ENCODE measurements at places on chromosomes 3 and 15.

GRCh38 chr3:30548600-30548999 is 57.8 kb upstream of the TGFBR2 start:
- no peak for DNase-seq

DNA sequence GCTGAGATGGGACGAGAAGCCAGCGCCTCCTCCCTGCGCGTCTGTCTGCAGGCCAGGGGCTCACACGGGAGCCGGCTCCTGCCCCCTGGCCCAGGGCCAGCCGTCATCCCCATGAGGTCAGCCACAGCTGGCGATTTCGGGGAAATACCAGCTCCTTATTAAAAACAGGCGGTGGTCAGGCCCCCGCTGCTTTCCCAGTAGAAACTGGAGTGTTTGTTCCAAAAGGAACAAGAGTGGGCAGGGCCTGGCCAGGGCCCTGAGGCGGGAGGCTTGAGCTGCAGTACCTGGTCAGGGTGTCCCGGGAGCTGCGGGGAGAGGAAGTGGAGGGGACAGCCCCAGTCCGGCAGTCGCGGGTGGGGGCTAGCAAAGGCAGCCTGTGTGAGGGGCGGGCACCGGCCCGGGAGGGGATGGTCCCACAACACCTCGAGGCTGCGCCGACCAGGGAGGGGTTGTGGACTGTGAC is 17.8 kb downstream of the MYL3 start:
- DNase-seq = no peak

DNA sequence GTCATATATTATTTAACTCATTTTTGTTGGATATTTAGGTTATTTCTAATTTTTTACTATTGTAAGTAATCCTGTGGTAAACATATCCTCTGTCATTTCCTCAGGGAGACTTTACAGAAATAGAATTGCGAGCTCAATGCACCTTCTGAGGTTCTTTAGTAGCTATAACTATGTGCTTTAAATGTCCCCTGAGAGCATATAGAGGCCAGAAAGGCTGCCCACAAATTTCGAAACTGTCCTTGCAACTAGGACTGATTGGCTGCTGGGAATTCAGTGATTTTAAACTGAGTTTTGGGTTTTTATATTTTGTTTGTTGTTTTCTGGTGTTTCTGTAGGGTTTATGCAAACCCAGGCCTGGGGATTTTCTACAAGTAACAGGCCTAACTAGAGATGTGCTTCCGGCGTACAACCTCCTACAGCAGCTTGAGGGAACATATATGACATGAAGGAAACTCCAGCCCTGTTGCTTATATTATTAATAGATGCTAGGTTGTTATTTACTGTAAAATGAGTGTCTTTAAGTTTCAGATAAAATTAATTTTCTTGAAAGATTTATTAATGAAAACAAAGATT is 29.1 kb upstream of the P4HTM start:
- DNase-seq = no peak

GRCh38 chr3:42763021-42763420 is 10.0 kb downstream of the CCDC13 start:
- no peak for DNase-seq

DNA sequence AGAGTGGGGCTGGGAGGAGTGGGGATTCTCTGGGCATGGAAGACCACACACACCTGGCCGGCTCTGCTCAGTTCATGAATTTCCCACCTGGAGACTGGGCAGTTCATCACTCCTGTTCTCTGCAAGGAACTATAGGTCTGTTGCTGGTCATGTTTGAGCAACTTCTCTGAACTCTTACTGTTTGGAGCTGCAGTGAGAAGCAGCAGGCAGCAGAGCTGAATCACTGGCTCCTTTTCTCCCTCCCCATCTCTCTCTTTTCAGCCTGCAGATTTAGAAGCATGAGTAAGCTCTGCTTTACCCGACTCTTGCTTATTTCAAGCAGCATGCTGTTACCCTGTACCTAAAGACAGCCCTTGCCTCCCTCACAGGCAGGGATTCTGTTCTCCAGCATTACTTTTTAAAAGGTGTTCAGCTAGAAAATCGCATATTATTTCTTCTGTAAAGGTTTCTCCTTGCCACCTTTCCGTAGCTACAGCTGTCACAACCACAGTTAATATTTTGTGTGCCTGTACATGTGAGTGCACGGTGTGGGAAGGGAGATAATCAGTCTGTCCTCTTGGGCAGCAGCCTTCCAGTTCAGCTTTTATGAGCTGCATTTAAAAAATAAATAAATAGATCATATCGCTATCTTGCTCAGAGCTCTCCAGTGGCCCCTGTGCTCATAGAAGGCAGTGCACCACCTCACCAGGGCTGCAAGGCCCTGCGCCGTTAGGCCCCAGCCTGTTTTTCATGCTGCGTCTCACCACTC is 131.6 kb downstream of the CHCHD6 start:
- DNase-seq = no peak

- no peak for DNase-seq
These were observed 124.0 kb downstream of the MEGF11 start for GRCh38 chr15:66129586-66129985.

- no peak for DNase-seq
These were observed 356.4 kb upstream of the RASGRP1 start for GRCh38 chr15:38920966-38921365.

DNA sequence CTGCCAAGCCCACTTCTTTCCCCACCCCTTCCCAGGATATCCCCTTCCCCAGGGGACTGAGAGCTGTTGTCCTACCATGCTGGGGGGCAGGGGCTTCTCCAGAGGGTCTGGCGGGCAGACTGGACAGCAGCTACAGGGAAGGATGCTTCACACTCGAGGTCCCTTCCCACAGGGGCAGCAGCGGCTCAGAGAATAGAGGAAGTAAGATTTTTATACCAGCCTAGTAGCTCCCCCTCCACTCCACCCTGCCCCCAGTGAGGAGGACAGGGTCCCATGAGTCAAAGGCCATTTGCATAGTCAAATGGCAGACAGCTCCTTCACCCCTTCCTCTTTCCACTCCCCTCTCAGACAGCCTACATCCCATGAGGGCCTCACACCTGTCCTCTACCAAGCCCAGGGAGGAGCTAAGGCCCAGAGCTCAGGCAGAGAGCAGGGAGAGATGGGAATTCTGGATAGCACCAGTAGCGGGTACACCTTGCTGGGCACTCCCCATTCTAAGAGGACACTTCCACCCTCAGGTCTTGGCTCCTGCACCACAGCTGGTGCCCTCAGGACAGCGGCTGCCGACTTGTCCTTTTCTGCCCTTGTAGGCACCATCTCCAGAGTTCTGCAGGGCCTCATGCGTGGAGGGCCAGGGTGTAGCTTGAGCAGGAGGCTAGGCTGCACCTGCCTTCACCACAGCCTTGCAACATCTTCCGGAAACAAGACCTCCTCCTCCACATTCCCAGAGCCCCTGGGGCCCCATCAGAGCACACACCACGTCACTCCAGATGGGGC is at the start of gene TLR9:
TLR9 (minus strand) TSS at position 194 of the 777 bp plus-strand sequence; CDS start at position 78, 116 bp downstream.
- no peak for DNase-seq

- no peak for DNase-seq
These were observed 32.4 kb upstream of the GAP43 start for GRCh38 chr3:115590873-115591272.

- no peak for DNase-seq
These were observed 102.6 kb downstream of the TFG start for GRCh38 chr3:100811779-100812507.

DNA sequence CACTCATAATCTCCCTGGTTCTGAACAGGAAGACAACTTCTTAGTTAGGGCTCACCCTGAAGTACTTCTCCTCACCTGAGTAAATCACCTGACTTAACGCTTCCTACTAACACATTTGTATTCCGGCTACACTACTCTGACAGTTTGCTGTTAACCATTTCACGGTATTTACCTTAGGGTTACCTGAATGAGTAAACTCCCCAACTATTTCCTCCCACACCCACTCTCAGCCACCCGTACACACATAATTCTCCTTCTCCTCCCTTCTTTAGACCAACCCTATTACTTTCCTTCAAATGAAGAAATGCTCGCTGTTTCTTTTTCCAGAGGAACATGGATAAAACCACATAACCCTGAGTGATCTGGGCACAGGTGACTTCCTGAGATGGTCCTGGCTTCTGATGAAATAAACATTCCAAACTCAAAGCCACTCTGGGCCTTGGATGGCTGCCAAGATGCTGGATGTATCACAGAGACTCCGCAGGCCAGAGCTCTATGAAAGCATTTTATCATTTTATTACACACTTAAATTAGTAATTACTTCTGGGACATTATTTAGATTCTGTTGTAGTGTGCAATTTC is 183.6 kb upstream of the ATP11B start:
- DNase-seq = no peak

GRCh38 chr3:117893001-117893400 is 1141.6 kb downstream of the IGSF11 start:
- DNase-seq = no peak

GRCh38 chr15:89621547-89621946 is 33.7 kb downstream of the KIF7 start:
- DNase-seq = no peak

DNA sequence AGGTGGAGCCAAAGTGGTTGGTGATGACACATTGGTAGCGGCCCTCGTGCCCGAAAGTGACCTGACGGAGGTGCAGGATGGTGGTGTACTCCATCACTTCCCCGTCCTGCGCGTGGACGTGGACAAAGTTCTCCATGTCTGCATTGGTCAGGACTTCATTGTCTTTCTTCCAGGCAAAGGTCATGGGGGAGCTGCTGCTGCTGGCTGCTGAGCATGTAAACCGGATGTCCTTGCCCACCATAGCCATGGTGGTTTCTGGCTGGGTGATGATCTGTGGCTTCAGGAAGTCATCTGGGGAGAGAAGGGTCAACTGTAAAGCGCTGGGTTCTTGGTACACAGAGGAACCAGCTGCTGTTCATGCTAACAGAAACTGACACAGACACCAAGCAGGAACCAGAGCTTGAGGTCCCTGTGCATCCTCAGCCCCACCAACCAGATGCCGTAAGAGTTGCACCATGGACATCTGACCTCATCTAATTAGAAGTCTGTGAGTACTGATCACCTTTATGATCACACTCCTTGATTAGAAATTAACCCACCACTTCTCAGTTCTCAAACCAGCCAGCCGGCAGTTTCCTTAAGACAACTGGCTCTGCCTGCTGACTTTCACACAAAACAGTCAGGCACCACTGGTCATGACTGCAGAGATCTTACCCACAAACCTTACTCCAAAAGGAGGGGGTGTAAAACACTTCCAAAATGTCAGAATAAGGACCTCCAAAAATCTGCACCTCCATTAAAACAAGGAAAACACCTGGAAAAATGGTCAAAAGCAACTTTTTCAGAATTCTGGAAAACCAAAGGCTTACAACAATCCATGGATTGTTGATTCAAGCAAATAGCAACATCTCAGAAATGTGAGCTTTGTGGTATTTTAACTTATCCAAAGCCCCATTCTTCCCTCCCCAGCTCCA is 114.6 kb downstream of the LRIG1 start:
- DNase-seq = no peak

DNA sequence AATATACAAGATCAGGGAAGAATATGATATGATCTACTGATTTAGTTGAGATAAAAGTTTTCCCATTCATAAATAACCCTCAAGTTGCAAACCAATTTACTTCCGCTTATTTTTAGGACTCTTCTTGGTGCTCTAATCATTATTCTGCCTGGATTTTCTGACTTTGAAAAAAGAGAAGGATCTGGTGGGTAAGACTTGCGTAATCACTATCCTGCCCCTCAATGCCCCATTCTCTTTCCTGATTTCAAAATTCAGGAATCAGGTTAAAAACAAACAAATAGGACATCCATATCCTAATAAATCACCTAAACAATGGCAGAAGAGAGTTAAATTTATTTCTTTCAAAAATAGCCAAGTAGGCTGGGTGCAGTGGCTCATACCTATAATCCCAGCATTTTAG is 127.5 kb downstream of the CLASP2 start:
- DNase-seq = no peak

DNA sequence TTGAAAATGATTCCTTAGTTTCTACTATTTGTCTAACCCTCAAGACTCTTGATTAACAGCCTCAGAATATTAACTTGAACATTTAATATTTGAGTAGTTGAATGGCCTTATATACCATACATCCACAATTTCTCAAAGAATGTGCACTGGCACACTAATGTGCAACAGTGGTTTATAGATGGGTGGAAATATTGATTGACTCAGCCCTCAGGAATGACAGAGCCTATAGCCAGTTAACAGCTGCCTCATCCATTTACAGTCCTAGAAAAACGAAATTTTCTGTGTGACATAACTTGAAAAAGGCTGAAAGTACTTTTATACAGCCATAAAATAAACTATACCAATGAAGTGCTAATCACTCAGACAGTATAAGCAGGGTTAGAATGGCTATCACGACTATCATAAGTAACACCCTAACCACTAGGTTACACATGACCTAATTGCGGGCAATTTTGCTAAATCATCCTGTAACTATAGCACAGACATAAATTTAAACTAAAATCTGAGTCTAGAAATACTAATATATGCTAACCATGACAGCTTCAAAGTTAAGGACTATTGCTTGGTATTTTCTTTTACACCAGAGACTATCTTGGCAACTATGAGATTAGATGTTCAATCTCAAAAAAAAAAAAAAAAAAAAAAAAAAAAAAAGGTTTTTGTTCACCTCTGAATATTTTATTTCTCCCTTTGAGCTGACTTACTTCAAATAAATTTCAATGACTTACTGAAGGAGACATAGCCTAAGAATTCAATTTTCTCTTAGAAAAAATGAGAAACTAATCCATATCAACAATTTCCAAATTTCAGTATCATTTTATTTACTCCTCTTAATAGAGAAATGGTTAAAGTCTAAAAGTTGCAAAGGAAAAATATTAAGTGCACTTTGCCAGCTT is 9.3 kb downstream of the SECISBP2L start:
- no peak for DNase-seq

GRCh38 chr3:151548195-151548594 is 87.3 kb upstream of the IGSF10 start:
- no peak for DNase-seq

DNA sequence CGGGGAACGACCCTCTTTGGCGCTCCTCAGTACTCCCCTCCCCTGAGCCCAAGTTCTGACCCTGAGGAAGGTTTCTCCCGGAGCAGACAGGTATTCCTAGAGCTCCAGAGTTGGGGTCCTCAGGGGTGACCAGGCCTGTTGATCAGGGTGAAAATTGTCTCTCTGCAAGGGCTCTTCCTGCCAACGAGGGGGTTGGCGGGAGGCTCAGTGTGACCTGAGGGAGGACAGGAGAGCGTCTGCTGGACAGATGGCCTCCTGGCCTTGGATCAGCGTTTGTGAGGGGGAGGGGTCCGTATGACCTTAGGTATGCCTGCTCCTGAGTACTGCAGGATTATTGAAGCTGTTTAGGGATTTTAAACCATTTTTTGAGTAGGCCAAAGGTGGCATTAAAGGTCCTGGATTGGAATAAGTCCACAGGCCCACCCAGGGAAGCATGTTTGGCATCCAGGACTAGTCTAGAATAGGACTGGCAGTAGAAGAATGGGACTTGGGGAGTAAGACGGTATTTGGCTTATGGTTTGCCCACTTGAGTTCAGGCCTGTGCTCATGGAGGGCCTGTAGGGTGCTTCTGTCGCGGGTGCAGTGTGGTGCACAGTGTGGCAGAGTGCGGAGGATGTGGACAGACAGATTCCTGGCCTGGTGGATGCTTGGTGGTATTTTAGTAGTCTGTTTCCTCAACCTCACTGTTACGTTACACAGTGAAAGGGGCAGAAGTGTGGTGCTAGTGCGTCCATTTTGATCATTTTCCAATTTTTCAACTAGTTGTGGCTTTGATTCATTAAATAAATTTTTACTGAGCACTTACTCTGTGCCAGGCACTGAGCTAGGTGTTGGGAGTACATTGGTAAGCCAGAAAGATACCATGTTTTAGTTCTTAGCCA is 959 bp downstream of the ZNF592 start:
- DNase-seq = no peak

Measured in Panc1 (cell line).